ENCODE measurements at places on chromosomes 11 and 22. TPM values are rescaled to one million over a fixed set of nuclear protein-coding genes. Genes with fewer than 3 reads are reported as not detected.

DNA sequence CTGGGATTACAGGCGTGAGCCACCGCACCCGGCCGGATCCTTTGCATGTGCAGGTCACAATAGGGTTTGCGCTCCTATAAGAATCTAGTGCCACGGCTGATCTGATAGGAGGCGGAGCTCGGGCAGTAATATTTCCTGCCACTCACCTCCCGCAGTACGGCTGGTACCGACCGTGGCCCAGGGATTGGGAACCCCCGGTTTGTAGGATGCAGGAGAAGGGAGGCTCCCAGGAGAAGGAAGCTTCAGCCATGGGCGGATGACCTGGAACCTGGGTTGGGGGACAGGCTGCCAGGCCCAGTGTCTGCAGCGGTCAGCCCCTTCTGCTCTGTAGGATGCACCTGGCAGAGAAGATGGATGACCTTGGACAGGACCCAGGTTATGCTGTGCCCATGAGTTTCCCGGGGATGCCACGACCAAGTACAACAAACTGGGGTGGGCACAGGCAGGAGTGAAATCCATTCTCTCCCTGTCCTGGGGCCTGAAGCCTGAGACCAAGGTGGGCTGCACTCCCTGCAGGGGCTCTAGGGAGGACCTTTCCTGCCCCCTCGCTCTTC is 818.9 kb downstream of the BRD1 start:
- no peak for DNase-seq

- no peak for DNase-seq
Measured at GRCh38 chr22:36232715-36233401, 6.5 kb downstream of the APOL2 start.

- DNase-seq, result peak; percentile 70
Measured at GRCh38 chr22:35231585-35232084, 25.7 kb upstream of the HMGXB4 start.

DNA sequence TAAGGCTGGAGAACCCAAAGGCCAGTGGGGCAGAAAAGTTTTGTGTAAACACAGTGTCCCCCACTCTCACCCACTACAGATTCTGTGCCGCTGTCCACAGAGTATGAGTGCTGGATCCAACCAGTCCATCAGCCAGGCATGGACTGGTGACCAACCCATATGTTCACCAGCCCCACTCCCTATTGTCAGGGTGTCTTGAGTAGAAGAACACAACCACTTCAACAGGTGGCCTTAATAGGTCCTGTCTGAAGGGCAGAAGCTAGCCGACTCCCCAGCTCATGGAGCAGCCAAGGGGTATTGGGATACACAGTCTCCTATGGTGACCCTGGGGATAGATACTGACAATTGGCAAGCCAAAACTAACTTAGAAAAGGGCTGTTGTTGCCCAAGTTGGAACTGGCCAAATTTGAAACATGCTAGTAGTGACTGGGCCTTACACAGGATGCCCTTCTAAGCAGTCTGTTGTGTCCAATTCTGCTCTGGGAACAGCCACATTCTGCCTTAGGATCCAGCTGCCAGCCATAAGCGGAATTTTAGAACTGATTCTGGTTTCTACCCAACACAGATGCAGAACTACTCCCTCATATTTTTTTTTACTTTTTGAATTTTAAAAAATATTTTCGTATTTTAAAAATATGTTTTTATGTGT is 19.8 kb upstream of the PGM2L1 start:
- no peak for DNase-seq

- DNase-seq, result no peak
Measured at GRCh38 chr11:118846181-118846935, 37.3 kb upstream of the CXCR5 start.

DNA sequence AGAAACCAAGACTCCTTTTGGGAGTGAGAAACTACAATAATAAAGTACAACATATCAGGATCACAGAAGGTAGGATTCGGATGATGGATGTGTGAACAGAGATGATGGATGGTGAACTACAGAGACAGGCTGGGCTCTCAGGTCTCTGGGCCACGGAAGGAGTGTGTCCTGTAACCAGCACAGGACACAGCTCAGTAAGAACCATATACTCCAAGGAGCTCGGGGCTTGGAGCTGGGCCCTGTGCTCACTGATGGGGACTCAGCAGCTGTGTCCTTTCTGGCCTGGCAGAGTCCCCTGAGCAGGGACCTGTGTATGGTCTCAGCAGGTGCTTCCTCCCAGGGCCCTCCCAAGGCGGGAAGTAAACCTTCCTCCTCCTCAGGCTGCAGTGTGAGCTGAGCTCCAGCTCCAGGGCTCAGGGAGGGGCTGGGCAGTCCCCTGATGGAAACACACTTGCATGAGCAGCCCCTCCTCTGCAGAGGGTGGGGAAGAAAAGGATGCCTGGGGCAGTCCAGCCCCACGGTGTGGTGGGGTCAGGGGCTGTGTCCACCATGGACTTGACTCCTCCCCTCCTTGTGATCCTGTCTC is 39.8 kb upstream of the TOP3B start:
- no peak for DNase-seq

- DNase-seq, result no peak
Measured at GRCh38 chr11:74680035-74680671, 51.1 kb downstream of the CHRDL2 start.

DNA sequence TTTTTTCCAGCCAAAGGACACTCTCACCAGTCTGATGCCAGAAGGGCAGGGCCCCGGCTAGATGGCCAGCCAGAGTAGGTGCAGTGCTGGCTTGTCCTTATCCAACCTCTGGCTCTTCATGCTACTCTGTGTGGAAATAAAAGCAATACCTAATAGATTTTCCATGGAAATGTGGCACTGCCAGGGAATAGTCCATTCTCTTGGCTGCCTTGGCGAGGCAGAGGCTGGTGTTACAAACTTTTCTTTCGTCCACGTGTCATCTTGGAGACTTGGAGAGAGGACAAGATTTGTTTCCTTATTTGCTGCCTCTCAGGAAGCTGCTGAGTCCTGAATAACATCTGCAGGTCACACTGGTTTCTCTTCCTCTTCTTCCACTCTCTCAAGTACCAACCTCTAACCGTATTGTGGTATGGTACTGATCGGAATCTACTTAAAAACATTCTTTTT is 17.2 kb upstream of the C1QTNF4 start:
- DNase-seq, result no peak

GRCh38 chr11:88193278-88193677 is 18.0 kb upstream of the RAB38 start:
- DNase-seq, result no peak

DNA sequence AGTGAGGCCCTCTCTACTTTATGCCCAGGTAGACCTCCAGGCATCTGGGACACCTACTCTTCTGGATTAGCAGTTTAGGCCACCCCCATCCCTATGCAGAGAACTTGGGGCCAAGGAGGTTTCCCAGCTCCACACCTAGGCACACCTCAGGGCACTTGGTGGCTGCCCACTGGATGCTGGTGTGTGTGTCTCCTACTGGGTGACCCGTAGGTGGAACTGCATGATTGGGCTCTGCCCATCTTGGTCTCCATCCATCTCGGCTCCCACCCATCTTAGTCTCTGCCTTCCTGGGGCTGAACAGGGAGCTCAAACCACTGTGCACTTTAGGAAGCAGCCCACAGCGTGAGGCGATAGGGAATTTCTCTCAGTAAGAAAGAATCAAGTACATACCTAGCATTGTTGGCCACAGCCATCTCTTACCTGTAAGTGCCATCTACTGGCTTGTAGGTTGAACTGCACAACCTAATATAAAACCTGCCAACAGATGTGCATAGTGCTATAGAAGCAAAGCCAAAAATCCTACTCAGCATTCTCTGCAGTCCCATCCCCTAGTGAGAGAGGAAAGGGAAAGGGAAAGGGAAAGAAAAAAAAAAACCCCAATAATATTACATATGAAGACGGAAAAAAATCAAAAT is 61.6 kb upstream of the PTPN5 start:
- DNase-seq, result peak; percentile 22

DNA sequence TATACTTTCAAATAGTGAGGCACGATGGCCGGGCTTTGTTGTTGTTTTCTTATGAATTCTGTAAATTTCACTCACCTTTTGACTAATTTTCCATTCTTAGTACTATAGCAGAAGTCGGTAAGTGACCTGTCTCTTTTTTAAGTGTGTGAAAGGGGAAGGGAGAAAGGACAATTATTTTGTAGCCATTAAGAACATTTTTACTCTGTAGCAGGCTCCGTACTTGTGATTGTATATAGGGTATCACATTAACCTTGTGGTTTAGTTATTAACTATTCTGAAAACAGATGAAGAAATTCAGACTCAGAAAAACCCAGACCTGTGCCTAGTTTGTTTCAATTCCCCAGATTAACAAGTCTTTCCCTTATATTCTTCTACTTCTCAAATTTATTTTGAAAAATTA is 78.7 kb downstream of the CASP12 start:
- DNase-seq, result no peak

GRCh38 chr11:2462986-2463765 is 18.4 kb downstream of the KCNQ1 start:
- DNase-seq, result no peak

- no peak for DNase-seq
Measured at GRCh38 chr11:67699521-67699920, 25.1 kb upstream of the ALDH3B2 start.

DNA sequence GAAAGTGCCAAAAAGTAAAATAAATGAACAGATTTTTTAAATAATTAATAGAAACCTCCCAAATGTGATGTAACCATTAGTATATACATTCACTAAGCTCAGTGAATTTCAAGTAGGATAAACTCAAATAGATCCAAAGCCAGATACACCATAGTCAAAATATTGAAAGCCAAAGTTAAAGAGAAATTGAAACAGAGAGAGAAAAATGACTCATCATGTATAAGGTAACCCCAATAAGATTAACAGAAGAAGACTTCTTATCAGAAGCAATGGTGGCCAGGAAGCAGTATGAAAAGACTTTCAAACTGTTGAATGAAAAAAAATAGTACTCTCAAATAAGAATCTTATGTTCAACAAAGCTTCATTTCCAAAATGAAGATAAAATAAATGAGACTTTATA is 70.5 kb downstream of the LUZP2 start:
- no peak for DNase-seq

DNA sequence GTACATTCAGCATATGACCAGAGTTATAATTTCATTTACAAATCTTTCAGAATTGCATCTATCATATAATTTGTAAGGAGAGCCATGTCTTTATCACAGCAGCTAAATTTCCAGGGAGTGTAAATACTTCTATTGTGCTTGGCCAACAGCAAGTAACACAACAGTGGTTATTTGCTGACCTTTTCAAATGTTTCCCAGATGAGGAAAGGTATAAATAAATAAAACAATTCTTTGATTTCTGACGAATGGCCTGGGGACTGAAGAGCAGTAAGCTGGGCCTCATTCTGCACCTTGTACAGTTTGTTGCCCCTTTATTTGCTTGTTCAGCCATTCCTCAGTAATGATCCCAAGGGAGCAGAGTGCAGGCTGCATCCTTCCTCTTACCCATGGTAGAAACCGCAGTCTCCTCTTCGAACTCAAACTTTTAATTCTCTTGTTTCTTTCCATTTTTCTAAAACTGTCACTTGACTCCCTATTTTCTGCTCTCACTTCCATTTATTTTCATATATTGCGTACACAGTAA is 132.8 kb downstream of the DDX10 start:
- no peak for DNase-seq

DNA sequence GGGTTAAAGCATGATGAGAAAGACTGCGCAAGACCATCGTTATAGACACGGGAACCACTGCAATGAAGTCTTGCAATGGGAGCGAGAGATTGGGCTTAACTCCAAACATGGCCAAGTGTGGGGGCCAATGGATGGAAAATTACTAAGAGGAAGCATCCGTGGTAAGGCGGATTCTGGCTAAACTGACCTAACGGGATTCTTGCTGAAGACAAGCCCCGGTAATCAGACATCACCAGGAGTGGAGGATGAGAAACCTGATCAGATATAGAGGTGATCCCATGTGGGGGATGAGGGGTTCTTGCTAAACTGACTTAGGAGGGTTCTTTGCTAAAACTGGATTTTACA is 5.8 kb upstream of the SYNGR1 start:
- no peak for DNase-seq

DNA sequence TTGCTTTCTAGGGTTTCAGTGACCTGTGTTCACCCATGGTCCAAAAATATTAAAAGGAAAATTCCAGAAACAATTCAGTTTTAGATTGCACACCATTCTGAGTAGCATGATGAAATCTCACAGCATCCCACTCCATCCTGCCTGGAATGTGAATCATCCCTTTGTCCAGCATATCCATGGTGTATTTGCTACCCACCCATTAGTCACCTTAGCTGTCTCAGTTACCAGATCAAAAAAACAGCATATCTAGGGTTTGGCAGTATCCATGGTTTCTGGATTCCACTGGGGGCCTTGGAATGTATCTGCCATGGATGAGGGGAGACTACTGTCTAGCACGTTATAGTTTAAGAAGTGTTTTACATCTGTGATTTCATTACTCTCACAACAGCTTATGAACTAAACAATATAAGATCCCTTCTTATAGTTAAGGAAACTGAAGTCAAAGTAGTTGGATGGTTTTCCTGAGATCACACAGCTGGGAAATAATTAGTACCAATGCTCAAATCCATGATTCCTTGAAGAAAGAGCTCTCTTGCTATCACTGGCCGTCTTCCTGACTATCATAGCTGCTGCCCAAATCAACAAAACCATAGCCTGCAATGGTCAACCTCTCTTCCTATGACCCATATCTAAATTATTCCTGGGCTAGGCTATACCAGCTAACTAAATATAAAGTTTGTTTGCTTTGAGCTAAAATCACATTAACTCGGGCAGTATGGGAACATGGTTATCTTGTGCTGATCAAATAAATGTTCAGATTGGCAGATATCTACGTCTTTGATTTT is 122.6 kb downstream of the MICAL2 start:
- DNase-seq, result no peak

- no peak for DNase-seq
Measured at GRCh38 chr22:29587938-29588699, 7.2 kb upstream of the NIPSNAP1 start.

The CHCHD10 gene
- 16.5 TPM for polyA plus RNA-seq

The KCNK7 gene
- polyA plus RNA-seq, result 1.5 TPM

The LAYN gene
- polyA plus RNA-seq, result 17.9 TPM

The MS4A6A gene
- not detected for polyA plus RNA-seq

The BAD gene
- 50.4 TPM for polyA plus RNA-seq

The GAL3ST1 gene
- 0.49 TPM for polyA plus RNA-seq

The FAU gene
- polyA plus RNA-seq, result 1,016 TPM

The KRTAP5-10 gene
- polyA plus RNA-seq, result not detected

The BCR gene
- polyA plus RNA-seq, result 2.7 TPM

The KRTAP5-1 gene
- not detected for polyA plus RNA-seq

The MMP7 gene
- polyA plus RNA-seq, result 0.16 TPM

The MMP10 gene
- polyA plus RNA-seq, result not detected

The IGSF22 gene
- 3.1 TPM for polyA plus RNA-seq

The LRRC4C gene
- polyA plus RNA-seq, result not detected

All from CD4-positive, CD25-positive, alpha-beta regulatory T cell (primary cell).